ENCODE measurements at places on chromosomes 12 and 14.
A peak's percentile ranks its signal among the peaks of the same experiment; 100 is the strongest.

DNA sequence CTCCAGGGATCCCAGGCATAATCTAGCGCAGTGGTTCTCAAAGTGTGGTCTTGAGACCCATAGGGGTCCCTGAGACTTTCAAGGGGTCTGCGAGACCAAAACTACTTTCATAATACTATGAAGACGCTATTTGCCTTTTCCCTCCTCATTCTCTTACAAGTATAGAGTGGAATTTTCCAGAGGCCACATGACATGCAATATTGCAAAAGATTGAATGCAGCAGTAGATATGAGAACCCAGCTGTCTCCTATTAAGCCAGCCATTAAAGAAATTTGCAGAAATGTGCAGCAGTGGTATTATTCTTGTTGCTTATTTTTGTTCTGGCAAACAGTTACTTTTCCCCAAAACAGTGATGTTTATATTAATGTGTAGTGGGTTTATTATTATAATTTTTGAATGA is 62.8 kb downstream of the VWF start:
- no peak for DNase-seq

GRCh38 chr14:87813686-87814085 is 179.3 kb downstream of the GALC start:
- DNase-seq = no peak

- DNase-seq = no peak
These were observed 62.3 kb downstream of the NT5DC3 start for GRCh38 chr12:103778781-103779180.

GRCh38 chr14:44701563-44702263 is 194.6 kb upstream of the FSCB start:
- no peak for DNase-seq

DNA sequence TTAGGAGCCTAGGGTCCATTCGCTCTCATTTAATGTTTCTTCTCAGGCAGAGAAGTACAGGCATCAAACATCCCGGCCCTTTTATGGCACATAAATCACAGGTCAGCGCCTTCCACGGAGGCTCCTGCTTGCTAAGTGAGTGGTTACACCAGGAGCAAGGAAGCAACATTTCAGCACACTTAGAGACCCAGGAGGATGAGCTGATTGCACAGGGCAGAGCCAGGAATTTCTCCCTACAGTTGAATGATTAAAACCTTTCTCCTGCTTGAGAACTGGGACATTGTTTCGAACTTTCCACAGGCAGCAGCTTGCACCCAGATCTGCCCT is 233.4 kb downstream of the SPTSSA start:
- DNase-seq = no peak

GRCh38 chr14:99393059-99393655 is 87.5 kb downstream of the SETD3 start:
- DNase-seq = no peak

GRCh38 chr14:99671235-99672224 is 12.6 kb upstream of the CYP46A1 start:
- peak; percentile 67 for DNase-seq

GRCh38 chr14:20684662-20685456 is 499 bp downstream of the RNASE4 start:
- no peak for DNase-seq

DNA sequence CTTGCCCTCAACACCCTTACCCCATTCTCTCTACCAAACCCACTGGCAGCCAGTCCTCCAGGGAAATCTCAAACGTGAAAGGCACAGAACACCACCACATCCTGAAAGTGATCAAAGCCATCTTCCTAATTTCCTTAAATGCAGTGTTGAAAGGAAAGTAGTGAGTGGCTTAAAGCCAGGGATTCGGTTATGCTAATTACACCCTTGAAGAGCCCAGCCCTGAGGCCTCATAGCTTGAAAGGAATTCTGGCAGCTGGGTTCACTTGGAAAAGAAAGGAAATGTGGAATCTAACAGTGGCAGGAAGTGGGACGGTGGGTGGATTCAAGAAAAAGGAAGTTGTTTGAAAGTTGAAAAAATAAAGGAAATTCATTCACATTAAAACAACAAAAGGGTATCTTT is 73.0 kb upstream of the FICD start:
- DNase-seq = no peak

DNA sequence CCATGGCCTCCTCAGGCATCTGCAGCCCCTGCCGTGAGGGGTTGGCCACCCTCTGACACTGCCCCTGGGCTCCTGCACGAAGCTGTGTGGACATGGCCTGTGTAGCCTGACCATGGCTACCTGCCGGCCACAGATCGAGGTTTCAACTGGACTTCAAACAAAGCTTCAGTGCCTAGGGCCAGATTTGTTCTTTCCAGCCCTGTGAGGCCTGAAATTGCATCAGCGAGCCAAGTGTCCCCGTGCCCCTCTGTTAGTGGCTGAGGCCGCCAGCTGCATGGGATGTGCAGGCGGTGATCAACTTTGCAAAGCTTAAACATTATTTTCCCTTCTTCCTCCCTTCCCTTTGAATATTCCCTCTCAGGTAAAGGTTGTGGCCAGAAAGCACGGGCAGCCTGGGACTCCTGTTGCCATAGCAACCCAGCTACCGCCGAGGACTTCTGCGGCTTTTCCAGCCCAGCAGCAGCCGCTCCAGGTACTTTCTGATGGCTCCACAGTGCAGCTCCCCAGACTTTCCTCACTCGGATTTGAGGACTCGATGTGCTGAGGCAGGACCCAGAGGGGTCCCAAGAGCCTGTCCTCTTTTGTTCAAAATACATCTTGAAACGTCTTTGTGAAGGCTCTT is 35.8 kb downstream of the DDX51 start:
- DNase-seq = no peak

GRCh38 chr12:108455706-108456105 is 59.4 kb upstream of the FICD start:
- DNase-seq = no peak
